ENCODE measurements at places on chromosomes 12 and 14.

DNA sequence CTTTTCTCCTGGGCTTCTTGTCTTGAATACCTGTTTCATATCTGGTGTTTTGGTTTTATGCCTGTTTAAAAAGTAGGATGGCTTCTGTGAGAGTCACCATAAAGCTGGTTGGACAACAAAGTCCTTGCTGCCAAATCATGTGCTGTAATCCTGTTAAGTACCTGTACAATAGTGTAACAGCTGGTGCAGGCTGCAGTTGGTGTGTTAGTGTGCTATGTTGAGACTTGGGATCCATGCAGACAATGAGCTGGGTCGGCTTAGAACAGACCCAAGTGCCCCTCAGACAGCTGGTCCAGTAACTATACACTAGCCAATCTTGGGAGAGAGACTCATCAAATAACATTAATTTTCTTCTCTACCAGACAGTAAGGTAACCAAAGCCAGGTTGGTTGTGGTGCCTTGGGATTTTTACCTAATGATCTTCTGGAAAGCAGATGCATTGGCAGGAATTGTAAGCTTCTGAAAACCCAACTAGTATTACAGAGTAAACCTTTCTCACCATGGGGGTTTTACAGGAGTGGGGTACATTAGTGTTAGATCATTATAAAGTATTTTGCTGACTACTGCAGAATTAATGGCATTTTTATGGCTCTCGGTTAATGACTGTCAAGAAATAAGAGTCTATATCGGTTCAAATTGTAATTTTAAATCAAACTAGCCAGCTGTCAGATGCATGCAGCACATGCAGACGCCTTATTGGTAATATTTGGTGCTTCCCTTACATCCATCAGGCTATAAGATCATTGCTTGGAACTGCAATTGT lies 231.2 kb downstream of the PDZRN4 start:
- no peak for DNase-seq

GRCh38 chr14:51335531-51335930 lies 95.5 kb downstream of the TMX1 start:
- DNase-seq = no peak

DNA sequence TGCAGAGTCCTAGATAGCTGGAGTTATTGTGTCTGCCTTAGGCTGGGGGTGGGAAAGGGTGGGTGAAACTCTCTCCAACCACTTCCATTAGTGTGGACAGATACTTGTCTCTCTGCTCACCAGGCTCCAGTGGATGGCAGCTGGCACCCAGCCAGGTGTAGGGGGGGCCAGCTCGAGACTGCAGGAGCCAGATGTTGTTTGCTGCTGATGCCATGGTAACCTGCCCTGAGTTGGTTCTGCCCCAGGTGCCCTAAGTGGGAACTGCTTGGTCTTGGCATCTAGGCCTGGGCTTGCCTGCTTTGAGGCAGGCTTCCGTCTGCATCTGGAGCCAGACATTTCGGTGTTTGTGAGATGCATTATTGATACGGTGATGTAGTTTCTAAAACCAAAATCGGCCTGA lies 82.2 kb downstream of the ADCK1 start:
- no peak for DNase-seq

DNA sequence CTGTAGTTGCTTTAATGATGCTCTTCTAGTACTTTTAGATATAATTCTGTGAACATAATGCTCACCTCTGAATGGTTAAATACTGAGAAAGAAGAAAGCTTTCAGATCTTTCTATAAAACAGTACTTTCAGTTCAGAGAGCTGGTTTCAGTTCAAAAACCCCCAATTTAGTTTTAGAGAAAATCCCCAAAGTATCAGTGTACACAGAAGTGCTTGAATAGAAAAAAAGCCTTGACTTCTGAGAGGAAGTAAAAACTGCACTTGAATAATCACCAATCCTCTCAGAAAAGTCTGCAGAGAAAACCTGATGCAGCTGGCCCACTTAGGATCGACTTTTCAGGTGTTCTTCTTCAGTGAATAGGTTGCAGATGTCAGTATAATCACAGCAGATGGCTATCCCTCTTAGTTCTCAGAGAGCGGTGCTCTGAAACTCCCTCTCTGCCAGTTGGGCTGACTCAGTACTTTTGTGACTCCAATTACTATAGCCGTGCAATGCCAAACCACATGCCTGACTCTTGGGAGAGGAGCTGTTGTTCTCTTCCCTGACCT lies 616.3 kb downstream of the LRFN5 start:
- peak; percentile 67 for DNase-seq

GRCh38 chr12:5592310-5592709 lies 160.4 kb downstream of the NTF3 start:
- DNase-seq = no peak

DNA sequence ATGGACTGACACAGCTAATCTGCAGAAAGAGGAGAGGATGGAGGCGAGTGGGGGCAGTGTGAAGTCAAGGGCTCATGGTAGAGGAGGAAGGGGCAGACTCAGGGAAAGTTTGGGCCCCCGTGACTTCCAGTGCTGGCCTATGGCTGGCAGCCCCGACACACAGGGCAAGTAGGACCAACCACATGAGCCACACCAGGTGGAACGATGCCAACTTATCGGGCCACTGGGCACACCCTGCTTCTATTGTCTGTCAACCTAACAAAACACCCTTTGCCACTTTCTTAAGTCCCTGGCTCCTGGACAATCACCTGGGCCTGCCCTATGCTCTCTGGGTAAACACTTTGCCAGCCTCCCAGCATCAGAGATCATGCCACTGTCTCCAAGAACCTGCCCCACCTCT lies 65.2 kb upstream of the PSMC1 start:
- DNase-seq = no peak

GRCh38 chr12:98352218-98352811 lies 163.1 kb upstream of the TMPO start:
- DNase-seq = no peak

DNA sequence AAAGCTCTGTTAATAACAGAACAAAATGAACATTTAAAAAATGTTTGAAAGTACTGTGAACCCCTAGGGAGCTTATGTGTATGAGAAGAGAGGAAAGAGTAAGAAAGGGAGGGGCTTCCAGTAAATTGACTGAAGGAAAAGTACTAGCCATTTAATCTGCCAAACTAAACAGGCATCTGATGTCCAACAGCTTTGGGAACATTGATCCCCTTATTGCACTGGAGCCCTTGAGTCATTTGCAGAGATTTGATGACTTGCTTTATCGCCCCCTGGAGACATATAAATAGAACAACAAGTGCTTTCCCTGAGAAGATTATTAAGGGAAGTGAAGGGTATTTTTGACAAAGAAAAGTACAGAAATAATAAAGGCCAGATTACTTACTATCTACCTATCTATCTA lies 319.3 kb upstream of the NOVA1 start:
- no peak for DNase-seq

- no peak for DNase-seq
Observed at GRCh38 chr12:106021516-106021915, 117.2 kb downstream of the NUAK1 start.

- no peak for DNase-seq
Observed at GRCh38 chr12:93587611-93588010, 15.1 kb downstream of the SOCS2 start.

DNA sequence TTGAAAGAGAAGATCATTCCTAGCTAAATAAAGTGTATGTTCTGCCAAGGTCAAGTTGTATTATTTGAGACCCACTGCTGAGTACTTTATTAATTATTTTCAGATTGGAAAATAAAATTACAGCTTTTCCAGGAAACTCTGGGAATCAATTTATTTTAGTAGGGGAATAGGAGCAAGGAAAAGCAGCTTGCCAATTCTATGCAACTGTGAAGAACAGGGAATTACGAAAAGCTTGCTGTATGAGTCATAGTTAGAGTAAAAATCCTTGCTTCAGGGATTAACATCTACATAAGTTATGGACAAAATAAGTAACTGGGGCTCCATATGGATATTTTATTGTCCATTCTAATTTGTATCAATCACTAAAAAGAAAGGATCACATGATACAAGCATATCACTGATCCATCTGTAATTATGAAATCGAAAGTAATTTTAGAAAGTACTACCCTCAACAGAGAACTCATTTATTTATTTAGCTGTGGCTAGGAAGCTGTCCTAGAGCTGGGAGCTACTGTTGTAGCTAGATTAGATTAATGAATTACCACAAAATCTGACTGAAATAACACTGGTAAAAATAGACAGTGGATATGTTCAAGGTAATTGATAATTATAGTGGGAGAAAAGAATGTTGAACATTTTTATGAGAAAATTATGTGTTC lies 303.5 kb upstream of the NPAS3 start:
- no peak for DNase-seq

GRCh38 chr12:46830731-46831334 lies 5.0 kb upstream of the SLC38A4 start:
- DNase-seq = no peak

- DNase-seq = no peak
Observed at GRCh38 chr12:12209043-12209442, 57.8 kb downstream of the LRP6 start.

DNA sequence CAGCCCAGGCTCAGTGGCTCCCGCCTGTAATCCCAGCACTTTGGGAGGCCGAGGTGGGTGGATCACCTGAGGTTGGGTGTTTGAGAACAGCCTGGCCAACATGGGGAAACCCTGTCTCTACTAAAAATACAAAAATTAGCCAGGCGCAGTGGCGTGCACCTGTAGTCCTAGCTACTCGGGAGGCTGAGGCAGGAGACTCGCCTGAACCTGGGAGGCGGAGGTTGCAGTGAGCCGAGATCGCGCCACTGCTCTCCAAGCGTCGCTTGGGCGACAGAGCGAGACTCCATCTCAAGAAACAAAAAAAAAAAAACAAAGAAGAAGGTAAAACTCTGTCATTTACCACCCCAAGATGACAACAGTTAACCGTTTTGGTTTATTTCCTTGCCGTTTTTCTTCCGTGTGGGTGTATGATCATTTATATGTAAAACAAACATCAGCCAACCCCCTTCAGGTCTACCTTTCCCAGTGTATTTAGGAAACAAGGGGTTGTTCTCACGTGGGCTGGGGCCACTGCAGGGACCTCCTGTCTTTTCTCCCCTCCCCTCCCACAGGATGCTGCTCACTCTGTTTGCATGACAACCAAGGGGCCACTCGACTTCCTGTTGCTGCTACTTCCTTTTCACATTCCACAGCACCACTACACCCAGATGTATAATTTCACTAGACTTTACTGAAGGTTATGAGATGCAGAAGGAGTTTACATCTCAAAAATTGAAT lies 13.6 kb downstream of the TTC9 start:
- peak; percentile 88 for DNase-seq

DNA sequence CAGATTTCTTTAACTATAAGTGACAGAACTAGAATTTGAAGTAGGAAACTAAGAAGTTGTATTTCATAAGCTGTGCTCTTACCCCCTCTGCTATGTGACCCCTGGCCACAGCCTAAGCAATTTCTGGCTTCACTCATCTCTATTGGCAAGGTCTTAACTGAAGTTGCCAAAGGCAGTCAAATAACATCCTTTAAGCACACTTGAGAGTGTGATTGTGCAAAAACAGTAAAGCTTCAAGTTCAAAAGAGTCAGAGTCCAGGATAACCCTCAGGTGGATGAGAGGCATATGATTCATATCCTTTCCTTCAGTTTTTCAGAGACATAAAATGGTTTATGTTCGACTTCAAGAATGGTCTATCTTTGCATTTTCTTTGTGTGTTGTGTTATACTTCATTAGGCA lies 45.2 kb downstream of the GRIP1 start:
- DNase-seq = no peak

GRCh38 chr12:107857191-107857590 lies 82.7 kb downstream of the ASCL4 start:
- no peak for DNase-seq

GRCh38 chr14:75614179-75614578 lies 35.8 kb downstream of the FLVCR2 start:
- no peak for DNase-seq

DNA sequence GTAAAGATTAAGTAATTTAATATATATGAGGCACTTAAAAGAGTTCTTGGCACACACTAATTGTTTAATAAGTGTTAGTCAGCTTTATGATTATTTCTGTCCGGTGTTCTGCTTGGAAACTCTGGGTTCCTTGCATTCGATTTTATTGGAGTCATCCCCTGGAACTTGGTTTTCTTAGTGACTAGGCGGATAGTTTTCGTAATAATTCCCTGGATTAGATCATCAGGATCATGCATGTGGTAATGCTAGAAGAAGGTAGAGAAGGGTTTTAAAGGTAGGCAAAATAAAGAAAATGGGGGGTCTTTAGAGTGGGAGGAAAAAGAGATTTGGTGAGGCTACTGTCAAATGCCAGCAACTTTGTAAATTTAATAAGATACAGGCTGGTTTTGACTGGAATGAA lies 88.4 kb downstream of the MYF5 start:
- no peak for DNase-seq

- DNase-seq = no peak
Observed at GRCh38 chr12:42977451-42978230, 388.1 kb upstream of the PRICKLE1 start.

DNA sequence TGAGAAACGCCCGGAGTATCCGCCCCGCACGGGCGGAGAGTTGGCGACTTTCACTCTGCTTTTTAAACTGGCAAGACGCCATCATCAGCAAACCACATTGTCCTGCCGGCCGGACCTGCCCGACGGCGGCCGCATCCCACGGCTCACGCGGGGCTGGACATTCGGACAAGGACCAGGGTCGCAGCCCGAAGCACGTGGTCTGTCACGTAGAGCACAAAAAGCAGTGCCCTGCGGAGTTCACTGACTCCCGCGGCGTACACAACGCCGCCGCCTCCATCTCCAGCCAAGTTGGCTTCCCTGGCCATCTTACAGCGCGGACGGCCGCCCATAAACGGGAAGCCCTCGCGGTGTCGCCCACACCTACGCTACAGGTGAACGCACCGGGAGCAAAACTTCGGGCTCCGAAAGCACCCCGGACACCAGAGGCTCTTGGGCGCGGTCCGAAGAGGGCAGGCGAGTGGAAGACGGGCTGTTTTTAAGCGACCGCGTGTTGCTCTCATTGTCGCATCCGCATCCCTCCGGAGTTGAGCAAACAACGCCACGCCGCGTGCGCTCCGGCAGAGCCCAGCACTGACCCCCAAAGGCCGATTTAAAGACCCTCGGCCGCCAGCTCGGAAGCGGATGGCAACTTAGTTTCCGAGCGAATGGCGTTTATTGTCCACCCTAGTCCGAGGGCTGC lies 966 bp downstream of the SINHCAF start:
- no peak for DNase-seq

DNA sequence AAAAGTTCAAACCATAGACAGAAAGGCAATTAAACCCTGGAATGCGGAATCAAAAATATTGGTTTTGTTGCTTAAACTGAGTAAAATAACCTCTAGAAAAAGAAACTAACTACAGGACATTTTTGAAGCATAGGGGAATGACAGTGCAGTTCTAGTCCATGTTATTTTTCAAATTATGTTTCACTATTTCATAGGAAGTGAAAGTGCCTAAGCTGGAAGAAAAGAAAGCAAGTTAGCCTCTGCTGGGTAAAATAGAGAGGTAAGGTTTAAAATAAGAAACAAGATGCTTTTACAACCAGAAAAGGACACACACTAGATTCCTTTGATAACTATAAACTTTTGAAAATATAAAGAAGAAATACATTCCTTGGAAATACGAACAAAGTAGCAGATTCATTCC lies 1.1 kb downstream of the CLECL1 start:
- no peak for DNase-seq

DNA sequence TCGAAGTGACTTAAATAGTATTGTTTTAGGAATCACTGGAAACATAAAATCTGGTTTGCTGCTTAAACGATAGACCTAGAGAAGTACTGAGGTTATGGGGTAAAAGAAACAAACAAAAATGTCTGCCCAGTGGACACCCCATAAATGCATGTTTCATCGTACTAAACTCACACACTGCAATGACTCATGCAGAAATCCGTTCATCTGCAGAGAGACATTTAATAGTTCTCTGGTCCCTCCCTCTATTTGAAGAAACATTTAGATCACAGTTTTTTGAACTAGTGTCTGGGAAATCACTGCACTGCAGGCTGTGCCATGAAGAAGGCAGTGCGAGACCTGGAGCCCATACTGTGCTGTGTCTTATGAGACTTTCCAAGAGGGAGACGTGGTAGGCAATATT lies 25.5 kb downstream of the SLC17A8 start:
- DNase-seq = no peak
